ENCODE measurements at places on chromosomes 16 and 17. TPM values are rescaled to one million over a fixed set of nuclear protein-coding genes. Genes with fewer than 3 reads are reported as not detected.
A peak's percentile ranks its signal among the peaks of the same experiment; 100 is the strongest.

GRCh38 chr17:63419949-63420867, 25.9 kb downstream of the CYB561 start:
- DNase-seq, result no peak

DNA sequence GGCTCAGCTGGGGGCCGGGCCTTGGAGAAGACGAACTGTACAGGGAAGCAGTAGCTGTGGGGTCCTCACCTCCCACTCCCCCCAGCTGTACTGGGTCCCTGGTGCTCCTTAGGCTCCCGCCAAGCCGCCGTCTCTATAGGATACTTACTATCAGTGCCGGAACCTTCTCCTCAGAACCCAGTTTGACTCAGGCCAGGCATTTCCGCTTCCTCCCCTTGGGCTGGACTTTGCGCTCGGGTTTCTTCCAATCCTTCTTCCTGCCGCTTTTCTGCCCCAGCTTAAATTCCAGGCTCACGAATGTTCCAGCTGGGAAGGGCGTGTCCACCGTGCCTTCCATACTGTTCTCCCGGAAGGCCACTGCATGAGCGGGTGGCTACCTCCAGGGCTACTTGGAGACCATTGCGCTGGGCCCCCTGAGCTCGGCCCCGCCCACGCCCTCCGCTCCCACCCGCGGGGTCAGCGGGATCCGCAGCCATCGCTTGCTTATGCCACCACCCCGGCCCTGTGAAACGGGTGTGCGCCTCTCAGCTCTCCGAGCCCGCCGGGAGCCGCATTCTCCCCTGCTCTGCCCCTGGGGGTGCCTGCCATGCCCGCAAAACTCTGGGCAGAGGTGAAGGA, 1795.9 kb downstream of the TP53TG3F start:
- no peak for DNase-seq

GRCh38 chr17:47973541-47973940, 2.6 kb downstream of the CDK5RAP3 start:
- no peak for DNase-seq

DNA sequence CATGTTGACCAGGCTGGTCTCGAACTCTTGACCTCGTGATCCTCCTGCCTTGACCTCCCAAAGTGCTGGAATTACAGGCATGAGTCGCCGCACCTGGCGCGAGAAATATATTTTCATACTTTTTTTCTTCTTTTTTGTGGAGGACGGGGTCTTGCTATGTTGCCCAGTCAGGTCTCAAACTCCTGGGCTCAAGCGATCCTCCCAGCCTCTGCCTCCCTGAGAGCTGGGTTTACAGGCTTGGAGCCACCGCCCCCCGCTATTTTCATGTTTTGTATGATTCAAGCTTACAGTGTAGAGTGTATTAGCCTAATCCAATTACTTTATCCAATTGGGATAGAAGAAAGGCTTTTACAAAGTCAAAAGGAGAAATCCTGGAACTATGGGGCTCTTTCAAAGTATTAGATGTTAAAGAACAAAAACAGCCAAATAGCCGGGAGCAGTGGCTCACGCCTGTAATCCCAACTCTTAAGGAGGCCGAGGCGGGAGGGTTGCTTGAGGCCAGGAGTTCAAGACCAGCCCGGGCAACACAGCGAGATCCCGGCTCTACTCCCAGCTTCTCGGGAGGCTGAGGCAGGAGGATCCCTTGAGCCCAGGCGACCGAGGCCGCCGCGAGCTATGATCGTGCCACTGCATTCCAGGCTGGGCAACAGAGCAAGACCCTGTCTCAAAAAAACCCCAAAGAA, 1.4 kb upstream of the MAP1LC3B start:
- DNase-seq, result no peak

- no peak for DNase-seq
Observed at GRCh38 chr17:16971458-16972338, at the start of gene TNFRSF13B. Gene TNFRSF13B (minus strand): TSS chr17:16972118. CDS start chr17:16972075, 43 bp downstream.

- DNase-seq, result no peak
Observed at GRCh38 chr17:34663714-34664113, 84.3 kb downstream of the TMEM132E start.

Gene ZNF287
- 9.4 TPM for total RNA-seq

- no peak for DNase-seq
Observed at GRCh38 chr16:49858200-49859124, 2.5 kb upstream of the ZNF423 start.

Gene HAGHL
- 15.8 TPM for total RNA-seq

- DNase-seq, result peak; percentile 80
Observed at GRCh38 chr17:43006639-43007551, at the start of gene IFI35. Gene IFI35 (plus strand): TSS chr17:43006784. CDS start chr17:43006948, 164 bp downstream.

DNA sequence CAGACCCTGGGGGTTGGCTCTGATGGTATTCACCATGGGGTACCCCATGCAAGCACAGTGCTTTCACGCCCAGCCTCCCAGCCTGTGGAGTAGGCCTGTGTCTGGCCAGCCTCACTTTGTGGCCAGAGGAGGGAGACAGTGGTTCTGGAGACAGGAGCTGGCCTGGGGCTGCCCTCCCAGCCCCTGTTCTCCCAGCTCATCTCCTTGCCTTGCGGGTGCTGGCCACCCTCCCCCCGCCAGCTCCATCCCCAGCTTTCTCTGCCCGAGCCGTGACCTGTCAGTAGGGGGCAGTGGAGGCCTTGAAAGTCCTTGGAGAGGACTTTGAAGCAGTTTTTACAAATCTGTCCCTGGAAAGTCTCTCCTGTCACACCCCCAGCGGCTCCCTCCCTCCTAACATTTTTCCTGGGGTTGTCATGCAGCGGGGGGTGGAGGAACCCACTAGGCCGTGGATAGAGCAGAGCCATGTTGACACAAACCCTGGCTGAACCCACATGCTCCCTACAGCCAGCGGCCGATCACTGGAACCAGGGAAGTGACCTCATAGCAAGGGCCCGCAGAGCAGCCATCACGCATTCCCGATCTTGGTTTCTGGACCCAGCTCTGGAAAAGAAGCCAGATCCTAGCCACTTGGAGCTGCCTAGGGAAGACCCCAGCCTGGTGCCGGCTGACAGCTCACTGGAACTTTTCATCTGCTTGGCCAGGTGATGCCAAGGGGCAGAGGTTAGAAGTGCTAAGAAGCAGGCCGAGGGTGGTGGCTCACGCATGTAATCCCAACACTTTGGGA, 289.4 kb downstream of the SEC14L1 start:
- DNase-seq, result peak; percentile 99

DNA sequence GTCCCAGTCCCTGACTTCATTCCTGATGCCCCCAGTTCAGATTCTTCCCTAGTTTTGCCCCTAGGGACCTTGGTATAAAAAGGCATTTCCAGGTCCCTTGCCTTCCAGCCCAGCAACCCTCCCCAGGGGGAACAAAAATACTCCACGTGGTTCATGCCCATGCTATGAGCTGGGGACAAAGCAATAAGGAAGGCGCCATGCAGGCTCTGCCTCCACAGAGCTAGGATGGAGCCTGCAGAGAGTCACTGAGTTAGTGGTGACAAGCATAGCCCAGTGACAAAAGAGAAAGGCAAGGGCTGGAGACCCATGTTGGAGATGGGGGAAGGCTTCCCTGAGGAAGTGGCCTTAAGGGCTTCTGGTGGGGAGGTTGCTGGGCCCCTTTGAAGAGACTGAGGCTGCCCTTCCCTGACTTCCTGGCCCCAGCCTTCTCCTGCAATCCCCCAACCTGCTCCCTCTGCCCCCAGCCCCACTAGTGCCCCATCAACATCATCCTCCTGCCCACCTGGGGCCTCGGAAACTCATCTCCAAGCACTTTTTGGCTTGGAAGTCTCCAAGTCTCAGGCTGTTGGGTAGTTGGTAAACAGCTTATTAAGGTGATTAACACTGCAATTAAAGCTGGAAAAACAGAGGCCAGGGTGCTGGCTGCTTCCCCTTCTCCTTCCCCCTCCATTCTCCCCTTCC, 9.6 kb downstream of the DLX3 start:
- DNase-seq, result no peak

Gene CD300LB
- total RNA-seq, result not detected

- no peak for DNase-seq
Observed at GRCh38 chr17:596287-596686, 118.4 kb downstream of the VPS53 start.

Gene RFNG
- total RNA-seq, result 48.5 TPM

- DNase-seq, result no peak
Observed at GRCh38 chr16:8552487-8553221, 37.7 kb downstream of the TMEM114 start.

GRCh38 chr16:21235199-21235585, 1.7 kb downstream of the ANKS4B start:
- no peak for DNase-seq

DNA sequence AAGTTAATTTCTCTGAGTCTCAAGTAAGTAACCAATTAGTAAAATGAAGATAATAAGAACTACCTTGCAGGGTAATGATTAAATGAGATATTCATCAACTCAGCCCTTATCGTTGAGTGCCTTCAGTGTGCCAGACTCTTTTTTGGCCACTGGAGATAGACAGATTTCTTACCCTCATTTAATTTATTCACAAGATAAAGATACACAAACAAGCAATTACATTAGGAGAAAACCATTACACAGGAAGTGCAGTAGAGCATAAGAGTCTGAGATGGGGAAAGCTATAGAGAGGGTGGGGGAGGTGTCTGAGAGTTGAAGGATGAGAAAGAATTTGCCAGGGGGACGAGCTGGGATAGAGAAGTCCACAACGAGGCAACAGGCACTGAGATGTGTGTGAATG, 72.5 kb upstream of the BCAR1 start:
- DNase-seq, result no peak

Gene ITGAX
- total RNA-seq, result not detected

Gene GALR2
- total RNA-seq, result 0.13 TPM

Gene TPPP3
- not detected for total RNA-seq

Gene ADAMTS18
- total RNA-seq, result not detected

DNA sequence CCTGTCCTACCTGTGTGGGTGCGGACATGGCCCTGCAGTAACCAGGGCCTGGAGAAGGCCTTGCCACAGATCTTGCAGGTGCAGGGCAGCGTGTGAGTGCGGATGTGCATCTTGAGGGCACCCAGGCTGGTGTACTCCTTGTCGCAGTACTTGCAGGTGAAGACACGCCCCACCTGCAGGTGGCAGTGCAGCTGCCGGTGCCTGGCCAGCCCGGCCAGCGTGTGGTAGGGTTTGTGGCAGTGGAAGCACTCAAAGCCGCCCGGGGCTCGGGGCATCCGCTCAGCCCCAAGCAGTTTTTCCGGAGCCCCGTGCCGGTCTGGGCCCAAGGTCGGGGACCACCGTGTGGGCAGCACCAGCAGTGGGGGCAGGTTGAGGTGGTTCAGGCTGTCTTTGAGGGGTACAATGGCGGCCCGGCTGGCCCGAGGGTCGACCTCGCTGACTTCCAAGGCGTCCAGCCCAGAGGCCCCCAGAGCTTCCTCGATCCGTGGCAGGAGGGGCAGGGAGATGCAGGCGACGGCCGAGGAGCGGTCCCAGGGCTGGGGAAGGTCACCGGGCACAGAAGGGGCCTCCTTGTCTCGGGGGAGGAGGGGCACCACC, 5.1 kb downstream of the SNAI3 start:
- no peak for DNase-seq

DNA sequence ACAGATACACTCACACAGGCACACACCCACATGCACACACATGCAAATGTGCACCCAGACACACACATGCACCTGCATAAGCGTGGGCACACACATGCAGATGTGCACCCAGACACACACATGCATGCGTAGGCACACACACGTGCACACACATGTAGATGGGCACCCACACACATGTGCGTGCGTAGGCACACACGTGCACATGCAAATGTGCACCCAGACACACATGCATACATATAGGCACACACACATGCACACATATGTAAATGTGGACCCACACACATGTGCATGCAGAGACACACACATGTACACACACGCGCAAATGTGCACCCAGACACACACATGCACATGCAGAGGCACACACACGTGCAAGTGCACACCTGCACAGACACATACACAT, 60.3 kb downstream of the MRM1 start:
- DNase-seq, result no peak

DNA sequence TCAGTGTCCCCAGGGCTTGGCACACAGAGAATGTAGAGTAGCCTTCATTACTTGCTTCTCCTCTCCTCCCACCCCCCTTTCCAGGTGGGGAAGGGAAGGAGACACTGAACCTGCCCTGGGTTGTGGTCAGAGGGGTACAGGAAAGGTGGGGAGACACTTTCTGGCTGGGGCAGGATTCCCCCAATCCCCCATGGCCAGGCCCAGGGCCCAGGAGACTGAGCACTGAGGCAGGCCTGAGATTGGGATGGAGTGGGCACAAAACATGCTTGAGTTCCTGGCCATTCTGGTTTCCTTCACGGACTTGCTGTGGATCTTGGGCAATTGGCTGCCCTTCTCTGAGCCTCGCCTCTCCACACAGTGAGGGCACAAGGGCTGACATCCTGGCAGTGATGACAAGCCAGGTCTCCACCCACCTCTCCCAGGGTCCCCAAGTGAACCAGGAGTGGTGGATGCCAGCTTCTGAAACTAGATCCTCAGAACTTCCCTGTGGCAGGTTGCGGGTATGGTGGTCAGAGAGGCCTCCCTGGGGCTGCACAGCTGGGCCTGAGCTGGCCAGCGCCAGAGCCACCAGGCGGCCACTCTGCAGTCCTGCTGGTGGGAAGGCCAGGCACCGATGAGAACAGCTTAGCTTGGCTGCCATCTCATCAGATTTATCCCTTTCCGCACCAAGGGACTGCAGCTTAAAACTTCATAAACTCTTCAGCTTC, 9.3 kb downstream of the ZNF629 start:
- DNase-seq, result no peak

- DNase-seq, result no peak
Observed at GRCh38 chr16:9123871-9124270, 32.4 kb downstream of the HAPSTR1 start.

DNA sequence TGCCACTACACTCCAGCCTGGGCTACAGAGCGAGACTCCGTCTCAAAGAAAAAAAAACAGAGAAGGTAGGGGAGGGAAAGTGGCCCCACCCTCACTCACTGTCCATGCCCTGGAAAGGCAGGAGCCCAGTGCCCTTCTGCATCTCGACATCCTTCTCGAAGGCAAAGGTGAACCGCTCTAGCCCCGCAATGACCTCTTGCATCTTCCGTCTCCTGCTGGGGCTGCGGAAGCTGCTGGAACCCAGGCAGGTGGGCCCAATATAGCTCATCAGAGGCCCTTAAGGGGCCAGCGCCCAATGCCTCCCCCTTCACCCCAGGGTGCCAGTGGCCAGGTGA, at the start of gene CPSF4L:
Gene CPSF4L (minus strand): TSS at position 264 of the 335 bp plus-strand sequence. CDS start 62 bp downstream, at position 202.
- DNase-seq, result no peak

GRCh38 chr17:13096291-13096690, 78.5 kb upstream of the ELAC2 start:
- DNase-seq, result no peak

DNA sequence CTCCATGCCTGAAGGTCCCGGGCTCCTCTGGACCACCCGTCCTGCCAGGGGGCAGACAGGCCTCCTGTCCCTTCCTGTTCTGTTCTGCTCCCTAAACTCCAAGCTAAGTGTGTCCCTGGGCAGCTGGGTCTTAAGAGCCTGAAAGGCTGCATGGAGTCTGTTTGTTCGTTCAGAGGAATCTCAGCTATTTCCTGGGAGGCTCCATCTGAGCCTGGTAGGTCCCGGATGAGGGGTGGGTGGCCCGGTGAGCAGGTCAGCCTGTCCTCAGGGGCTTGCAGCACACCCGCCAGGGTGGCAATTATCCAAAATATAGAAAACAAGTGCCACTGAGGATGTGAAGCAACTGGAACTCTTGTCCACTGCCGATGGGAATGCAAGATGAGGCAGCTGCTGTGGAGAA, 12.6 kb downstream of the ACTG1 start:
- DNase-seq, result no peak

Data from HFFc6 (cell line).